ENCODE measurements at places on chromosomes 1 and 21.

- DNase-seq, result no peak
These were observed 20.9 kb downstream of the BATF3 start for GRCh38 chr1:212678456-212679410.

DNA sequence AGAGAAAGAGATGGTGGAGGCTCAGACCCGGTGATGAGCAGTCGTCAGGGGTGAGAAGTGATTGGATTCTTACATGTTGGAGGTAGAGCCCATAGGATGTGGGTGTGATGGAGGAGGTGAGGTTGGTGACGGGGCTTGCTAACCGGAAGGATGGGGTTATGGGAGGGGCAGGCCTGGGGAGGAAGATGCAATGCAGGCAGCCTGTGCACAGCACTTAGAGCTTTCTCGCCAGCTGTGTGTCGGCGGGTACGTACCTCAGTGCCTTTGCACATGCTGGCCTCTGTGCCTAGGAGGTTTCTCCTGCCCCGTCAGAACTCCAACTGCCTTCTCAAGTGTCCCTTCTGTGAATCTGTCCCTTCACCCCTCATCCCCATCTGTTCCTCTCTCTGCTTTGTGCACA lies 2.9 kb upstream of the BSND start:
- no peak for DNase-seq

DNA sequence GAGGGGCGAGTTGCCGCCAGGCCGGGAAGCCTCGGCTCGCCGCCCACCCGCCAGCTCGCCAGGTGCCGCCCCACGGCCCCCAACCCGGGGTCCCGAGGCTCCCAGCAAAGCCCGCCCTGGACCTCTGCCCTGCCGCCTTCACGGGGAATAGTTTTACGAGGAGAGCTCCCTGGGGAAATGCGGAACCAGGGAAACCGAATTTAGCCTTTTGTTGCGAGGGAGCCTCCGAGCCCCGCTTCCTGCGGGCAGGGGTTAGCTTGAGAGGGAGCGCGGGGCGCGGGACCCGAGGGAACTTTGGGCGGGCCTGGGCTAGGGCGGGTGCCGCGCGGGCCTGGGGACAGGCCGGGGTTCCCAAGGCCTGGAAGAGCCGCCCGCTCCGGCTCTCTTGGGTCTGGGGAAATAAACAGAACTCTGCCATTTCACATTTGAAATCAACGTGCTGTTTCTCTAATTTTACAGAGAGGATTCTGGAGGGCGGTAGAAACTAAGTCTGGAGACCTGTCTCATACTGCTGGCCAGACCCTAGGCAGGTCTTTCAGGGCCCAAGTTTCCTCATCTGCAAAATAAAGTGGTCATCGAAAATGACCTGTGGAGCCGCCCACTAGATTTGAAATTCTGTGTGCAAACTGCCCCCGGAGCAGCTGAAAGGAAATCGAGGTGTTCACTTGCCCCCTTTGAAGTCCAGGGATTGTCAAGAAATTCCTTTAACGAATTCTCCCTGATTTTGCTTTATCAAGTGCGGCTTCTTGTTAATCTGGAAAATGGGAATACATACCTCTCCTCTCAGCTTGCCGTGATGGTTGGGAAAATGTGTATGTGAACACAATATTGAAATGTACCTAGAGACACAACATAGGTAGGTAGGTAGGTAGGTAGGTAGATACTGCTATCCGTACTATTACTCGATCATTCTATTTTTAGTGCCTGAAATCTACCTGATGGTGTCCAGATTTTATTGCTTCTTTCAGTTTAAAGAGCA lies 749 bp upstream of the GLUL start:
- DNase-seq, result no peak

DNA sequence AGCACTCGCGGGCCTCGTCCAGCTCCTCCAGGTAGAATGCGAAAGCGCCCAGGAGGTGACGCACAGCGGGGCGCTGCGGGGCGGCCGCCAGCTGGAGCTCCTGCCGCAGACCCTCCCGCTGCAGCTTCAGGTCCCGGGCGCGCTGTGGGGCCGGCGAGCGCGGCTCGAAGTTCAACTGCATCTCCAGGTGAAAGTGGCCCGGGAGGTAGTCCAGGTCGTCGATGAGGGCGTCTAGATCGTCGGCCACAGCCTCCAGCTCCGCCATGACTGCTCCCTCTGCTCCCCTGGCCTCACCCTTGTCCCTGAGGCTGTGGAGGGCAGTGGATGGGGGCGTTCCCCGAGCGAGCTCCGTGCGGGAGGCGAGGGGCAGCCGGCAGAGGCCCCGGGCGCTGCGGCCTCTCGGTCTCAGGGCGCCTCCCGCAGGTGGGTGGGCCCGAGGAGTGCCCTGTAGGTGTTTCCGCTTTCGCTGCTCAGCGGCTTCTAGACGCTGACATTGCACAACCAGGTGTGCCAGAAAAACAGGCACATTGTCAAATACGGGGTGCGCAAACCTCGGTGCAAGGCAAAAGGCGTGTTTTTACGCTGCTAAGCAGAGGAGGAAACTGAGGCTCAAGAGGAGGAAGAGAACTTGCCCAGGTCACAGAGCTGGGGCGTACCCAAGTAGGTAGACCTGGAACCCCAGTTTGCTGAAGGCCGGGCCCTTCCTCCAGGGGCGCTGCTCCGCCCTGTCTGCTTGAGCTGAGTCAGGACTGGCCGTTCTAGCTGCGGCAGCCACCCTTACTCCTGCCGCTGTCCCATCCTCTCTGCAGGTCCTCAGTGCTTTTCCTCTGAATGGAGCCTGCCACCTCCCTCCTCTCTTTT lies at the start of gene TTC22:
TSS of gene TTC22 (minus strand) at position 425 of the 861 bp plus-strand sequence. CDS start at position 265, 160 bp downstream.
- no peak for DNase-seq

DNA sequence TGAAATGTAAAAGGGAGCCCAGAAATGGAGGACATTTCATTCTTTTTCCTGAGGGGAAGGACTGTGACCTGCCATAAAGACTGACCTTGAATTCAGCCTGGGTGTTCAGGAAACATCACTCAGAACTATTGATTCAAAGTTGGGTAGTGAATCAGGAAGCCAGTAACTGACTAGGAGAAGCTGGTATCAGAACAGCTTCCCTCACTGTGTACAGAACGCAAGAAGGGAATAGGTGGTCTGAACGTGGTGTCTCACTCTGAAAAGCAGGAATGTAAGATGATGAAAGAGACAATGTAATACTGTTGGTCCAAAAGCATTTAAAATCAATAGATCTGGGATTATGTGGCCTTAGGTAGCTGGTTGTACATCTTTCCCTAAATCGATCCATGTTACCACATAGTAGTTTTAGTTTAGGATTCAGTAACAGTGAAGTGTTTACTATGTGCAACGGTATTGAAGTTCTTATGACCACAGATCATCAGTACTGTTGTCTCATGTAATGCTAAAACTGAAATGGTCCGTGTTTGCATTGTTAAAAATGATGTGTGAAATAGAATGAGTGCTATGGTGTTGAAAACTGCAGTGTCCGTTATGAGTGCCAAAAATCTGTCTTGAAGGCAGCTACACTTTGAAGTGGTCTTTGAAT lies 2.9 kb downstream of the RGS2 start:
- no peak for DNase-seq

- no peak for DNase-seq
These were observed 20.3 kb downstream of the EPB41 start for GRCh38 chr1:28934676-28935075.

- DNase-seq, result no peak
These were observed 29.8 kb upstream of the LRRC38 start for GRCh38 chr1:13543451-13544220.

DNA sequence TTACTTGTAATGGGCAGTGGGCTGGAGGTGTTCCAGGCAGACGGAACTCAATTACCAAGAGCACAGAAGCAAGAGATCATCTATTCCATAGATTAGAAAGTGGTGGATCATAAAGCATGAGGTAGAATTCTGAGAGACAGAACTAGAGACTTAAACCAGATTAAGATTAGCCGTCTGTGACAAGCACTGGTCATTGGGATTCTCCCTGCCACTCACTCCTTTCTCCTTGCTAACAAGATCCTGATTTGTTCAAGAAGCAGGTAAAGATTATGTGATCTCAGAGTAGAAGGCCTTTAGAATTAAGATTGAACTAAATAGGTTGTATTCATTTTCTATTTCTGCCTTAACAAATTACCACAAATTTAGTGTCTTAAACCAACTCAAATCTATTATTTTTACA lies 1.5 kb upstream of the HSPA13 start:
- no peak for DNase-seq

DNA sequence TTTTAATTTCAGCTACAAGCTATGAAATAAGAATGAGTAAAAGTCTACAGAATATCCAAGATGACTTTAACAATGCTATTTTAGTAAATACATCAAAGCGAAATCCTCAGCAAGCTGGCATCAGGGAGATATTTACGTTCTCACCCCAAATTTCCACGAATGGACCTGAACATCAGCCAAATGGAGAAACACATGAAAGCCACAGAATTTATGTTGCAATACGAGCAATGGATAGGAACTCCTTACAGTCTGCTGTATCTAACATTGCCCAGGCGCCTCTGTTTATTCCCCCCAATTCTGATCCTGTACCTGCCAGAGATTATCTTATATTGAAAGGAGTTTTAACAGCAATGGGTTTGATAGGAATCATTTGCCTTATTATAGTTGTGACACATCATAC lies 13.7 kb upstream of the CLCA1 start:
- DNase-seq, result no peak

DNA sequence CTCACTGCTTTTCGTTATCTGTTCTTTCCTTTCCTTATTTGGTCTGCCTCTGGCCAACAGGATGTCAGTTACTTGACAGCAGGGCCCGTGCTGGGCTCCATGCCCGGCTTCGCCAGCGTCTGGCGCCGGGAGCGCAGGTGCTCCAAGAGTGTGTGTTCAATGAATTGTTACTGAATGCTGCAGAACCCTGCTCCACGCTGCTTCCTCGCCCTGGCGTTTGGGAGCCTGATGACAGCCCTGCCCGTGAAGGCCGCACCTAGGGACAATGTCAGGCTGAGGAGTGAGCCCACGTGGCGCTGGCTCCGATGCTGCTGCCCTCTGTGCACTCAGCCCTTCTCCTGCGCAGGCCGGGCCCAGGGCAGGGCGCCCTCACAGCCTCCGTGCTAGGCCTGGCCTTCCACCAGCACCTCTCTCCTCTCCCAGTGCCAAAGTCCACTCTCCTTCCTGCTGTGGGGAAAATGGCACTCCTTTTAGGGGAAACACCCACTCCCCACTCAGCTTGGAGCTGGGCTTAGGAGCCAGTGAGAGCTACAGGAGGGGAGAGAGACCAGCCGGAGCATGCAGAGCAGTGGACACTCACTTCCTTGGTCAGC lies 51.4 kb downstream of the ACBD3 start:
- DNase-seq, result no peak

- no peak for DNase-seq
These were observed 58.3 kb upstream of the SDC3 start for GRCh38 chr1:30966690-30967369.

DNA sequence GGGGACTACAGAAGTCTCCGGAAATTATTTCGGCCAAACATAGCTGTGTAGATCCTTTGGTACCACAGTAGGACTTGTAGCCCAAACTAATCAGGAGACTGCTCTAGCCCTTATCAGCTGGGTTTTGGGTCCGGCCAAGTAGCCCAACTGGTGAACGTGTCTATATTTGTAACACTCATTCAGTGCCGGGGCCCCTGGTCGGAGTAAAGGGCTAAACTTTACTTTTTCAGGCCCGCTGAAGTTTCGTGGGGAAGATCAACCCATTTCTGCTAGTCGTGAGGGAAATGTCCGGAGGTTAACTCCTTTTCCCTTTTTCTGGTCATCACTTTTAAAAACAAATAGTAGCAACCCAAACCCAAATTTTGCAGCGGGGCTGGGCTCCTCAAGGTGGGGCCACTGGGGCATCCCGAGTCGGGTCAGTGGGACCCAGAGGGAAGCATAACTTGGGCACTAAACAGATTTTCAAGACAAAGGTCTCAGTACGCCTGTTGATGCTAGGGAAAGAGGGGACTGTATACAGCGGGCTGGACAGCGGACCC lies 1.7 kb downstream of the LHX9 start:
- DNase-seq, result no peak

- no peak for DNase-seq
These were observed 139.7 kb upstream of the ETV3 start for GRCh38 chr1:157277913-157278312.

GRCh38 chr1:31762726-31763670 lies 1.1 kb downstream of the ADGRB2 start:
- DNase-seq, result no peak

GRCh38 chr1:60257531-60257930 lies 184.0 kb upstream of the C1orf87 start:
- DNase-seq, result no peak

- no peak for DNase-seq
These were observed 1.2 kb downstream of the GPR88 start for GRCh38 chr1:100538913-100539835.

DNA sequence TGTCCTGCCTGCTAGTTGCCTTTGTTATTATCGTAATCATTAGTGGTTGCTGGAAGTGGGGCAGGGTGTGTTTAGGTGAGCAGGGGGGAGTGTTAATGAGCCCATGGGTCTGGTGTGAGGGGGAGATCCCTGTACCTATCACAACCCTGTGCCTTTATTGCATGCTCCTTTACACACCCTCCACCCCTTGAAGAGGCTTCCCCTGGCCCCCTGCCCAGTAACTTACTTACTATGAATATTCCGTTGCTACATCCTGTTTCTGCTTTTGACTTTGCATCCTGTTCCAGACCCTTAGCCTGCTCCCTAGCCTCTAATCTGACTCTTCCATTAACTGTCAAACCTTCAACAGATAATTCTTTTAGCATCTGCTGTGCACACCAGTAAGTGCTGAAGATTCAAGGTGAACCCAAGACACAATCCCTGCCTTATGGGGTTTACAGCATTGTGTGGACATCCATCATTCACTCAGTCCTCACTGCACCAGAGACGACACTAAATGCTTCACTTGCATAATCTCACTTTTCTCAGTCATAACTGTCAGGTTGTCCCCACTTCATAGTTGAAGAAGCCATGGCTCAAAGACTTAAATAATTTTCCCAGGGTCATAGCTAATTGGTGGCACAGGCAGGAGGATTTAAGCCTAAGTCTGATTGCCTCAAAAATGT lies 47.9 kb downstream of the CDC7 start:
- no peak for DNase-seq

- no peak for DNase-seq
These were observed 111.9 kb upstream of the C21orf91 start for GRCh38 chr21:17931080-17931479.

DNA sequence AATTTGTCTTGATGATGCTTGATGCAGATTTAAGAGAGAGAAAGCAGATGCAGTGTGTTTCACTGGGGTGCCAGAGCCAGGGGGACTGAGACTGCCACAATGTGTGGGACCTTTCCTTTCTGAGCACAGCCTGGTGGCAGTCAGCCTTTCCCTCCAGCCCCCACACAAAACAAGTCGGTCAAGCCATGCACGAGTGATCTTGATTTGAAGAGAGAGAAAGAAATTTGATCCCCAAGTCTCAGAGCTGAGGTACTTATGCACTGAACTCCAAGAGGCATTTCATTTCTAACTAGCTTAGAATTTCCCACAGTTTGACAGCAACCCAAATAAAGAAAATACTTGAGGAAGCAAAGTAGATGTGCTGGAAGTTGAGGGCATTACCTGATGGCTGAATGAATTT lies 193.8 kb downstream of the ST6GALNAC3 start:
- DNase-seq, result no peak

DNA sequence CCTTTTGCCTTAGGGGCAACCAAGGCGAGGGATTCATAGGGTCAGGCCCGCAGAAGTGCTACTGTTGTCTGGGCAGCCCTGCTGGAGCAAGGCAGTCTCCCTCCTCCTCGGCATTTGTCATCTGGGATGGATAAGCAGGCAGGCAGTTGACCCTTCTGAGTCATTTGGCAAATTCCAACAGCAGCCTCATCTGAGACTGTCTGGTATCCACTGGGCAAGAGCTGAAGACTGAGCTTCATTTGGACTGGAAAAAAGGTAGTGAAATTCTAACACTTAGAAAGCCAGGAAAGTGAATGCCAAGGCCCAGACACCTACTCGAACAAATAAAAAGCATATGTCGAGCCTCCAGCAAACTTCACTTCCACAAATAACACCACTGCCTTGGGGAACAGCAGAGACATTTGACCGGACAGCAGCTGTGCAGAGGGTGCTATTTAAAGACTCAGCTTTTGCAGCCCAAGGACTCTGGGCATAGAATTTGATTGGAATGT lies 4.0 kb upstream of the ZBTB40 start:
- DNase-seq, result no peak

All from cortex of kidney (tissue), 1 donor.